Sigmoid colon (tissue), 7 donors: ENCODE measurements at places on chromosomes 4 and X. TPM values are rescaled to one million over a fixed set of nuclear protein-coding genes. Genes with fewer than 3 reads are reported as not detected.

MGAT4D gene
- not detected for total RNA-seq

TENM3 gene
- total RNA-seq: 82.3 TPM

ARHGEF9 gene
- 35.6 TPM for total RNA-seq

FIP1L1 gene
- total RNA-seq: 40.3 TPM

NALF2 gene
- not detected for total RNA-seq

TCEANC gene
- 8.2 TPM for total RNA-seq

ELK1 gene
- 17.2 TPM for total RNA-seq

FAM199X gene
- total RNA-seq: 15.7 TPM
